ENCODE measurements at places on chromosomes 2 and 18.

DNA sequence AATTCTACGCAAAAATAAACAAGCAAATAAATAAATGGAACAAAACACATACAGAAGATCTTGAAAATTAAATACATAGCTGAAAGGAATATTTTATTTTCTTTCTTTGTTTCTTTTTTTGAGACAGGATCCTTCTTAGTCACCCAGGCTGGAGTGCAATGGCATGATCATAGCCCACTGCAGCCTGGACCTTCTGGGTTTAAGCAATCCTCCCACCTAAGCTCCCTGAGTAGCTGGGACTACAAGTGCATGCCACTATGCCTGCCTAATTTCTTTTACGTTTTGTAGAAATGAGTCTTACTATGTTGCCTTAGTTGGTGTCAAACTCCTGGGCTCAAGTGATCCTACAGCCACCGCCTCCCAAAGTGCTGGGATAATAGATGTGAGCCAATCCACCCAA is 44.6 kb upstream of the ACTR3 start:
- DNase-seq = no peak

DNA sequence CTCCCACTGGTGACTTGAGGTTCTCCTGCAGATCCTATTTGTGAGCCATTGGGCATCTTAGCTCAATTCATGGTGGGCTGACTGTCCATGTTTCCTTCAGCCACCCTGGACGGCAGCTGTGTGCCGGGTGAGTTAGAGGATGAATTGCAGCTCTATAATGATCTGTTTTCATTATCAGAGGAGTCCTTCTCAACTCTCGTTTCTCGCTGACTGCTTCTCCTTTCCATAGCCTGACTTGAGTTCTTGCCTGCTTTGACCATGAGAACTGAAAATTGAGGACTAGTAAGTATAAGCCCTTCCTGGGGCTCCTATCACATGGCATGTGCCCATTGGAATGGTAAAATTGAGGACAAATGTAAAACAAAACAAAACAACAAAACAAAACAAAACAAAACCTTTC is 121.8 kb downstream of the CDC42EP3 start:
- DNase-seq = no peak

DNA sequence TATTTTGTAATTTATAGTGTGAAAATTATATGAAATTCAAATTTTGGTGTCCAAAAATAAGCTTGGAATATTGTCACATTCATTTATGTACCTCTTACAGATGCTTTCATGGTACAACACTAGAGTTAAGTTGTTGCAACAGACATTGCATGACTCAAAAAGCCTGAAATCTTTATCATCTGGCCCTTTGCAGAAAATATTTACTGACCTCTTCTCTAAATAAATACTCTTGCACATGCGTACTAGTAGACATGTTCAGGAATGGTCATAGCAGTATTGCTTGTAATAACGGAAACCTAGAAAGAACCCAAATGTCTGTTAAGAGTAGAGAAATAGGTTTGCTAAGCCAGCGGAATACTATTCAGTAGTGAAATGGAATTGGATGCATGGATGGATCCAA is 60.4 kb downstream of the GALNT1 start:
- no peak for DNase-seq

DNA sequence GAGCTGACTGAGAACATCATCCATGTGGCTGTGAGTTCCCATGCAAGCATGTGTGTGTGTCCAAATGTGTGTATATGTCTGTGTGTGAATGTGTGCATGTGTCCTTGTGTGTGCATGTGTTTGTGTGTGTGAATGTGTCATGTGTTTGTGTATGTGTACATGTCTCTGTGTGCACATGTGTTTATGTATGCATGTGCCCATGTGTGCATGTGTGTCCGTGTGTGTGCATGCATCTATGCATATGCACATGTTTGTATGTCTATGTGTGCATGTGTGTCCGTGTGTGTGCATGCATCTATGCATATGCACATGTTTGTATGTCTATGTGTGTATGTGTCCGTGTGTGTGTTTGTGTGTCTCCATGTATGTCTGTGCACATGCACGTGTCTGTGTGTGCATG is 99.7 kb downstream of the LBH start:
- DNase-seq = no peak

DNA sequence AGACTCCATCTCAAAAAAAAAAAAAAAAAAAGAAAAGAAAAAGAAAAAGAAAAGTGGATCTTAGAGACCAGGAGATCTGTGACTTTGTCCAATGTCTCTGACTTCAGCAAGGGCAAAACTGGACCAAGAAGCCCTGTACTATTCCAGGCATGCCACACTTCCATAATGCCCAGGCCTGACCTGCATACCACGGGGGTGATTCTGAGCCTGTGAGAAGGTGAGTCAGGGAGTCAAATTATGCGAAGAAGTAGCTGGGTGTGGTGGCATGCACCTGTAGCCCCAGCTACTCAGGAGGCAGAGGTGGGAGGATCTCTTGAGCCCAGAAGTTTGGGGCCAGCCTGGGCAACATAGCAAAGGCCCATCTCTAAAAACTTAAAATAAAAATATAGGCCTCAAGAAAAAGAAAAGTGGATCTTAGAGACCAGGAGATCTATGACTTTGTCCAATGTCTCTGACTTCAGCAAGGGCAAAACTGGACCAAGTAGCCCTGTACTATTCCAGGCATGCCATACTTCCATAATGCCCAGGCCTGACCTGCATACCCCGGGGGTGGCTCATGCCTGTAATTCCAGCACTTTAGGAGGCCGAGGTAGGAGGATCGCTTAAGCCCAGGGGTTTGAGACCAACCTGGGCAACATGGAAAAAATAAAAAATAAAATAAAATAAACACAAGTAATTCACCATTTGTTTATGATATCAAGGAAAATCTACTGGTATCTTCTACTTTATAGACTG is 12.2 kb upstream of the PUM2 start:
- DNase-seq = no peak

GRCh38 chr18:57150828-57151227 is 3.9 kb downstream of the BOD1L2 start:
- DNase-seq = peak; percentile 64

GRCh38 chr2:179268277-179268925 is 3.8 kb upstream of the SESTD1 start:
- no peak for DNase-seq

GRCh38 chr2:53802617-53803151 is 15.8 kb downstream of the ERLEC1 start:
- no peak for DNase-seq

- DNase-seq = no peak
Observed at GRCh38 chr18:6610466-6610865, 119.0 kb upstream of the ARHGAP28 start.

DNA sequence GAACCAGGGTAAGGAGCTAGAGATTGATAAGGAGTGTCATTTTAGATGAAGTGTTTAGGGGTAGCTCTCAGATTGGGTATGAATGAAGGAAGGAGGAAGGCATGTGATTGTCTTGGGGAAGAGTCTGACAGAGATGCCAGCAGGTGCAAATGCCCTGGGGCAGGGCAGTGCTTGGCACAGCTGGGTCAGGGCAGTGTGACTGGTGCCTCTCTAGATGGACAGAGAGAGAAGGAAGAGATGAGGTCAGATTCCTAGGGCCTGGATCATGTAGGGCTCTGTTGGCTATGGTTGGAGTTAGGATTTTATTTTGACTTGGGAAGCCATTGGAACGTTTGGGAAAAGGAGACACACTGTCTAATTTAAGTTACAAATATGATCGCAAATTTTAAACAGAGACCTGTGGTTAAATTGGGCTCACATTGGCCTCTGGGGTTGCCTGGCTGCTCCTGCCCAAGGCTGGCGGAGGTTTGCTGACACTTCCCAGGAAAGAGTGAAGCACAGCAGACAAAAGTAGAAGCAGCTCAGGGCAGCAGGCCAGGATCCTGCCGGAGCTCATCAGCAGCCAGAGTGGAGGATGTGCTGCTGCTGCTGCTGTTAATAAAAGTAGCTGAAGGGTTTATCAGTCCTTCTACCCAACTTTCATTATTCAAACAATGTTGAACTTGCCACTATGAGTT is 32.7 kb upstream of the FHL2 start:
- no peak for DNase-seq

DNA sequence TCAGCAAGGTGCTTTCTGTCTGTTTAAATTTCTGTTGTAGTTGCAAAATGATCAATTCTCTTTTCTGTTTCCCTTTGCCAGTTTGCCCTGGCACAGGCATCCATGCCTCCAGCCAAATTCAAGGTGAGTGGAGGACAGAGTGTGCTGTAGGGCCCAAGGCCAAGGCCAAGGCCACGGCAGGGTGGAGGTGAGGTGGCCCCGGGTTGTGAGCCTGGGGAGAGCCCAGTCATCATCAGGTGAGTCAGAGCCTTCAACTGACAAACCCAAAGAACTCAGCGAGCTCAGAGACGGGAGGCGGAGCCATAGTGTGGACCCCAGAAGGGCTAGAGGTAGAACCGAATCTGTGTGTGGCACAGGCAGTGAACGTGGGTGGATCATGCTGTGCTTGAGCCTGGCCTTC is 55.7 kb downstream of the BCL2L11 start:
- DNase-seq = no peak

DNA sequence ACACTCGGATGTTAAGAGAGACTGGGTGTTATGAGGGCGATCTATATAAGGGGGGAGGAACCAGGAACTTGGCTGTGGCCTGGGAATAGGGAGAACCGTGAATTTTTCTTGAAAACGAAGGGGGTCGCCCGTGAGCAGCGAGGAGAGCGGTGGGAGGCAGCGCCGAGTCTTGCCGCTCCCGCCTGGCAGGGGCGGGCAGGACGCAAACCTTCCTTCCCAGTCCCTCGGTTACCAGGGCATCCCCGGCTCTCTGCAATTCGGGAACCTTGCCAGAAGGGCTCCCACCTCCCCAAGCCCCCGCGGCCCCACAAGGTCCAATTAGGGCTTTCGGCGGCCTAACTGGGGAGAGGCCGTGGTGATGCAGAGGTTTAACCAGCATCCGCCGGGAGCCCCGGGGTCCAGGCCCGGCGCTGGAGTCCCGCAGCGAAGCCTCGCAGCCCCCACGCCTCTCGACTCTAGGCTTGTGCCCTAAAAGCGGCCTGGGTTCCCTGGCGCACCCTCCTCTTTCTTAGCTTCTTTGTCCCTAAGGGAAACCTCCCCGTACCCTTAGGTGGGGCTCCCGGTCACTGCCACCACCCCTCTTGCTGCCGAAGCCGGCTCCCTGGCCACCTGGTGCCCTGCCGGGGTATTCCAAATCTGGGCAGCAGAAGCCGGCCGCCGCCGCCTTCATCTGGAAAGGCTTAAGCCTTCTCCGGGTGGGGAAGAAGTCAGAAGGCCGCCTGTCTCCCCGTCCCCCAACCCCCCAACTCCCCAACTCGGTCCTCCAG is 680 bp upstream of the FHOD3 start:
- peak; percentile 77 for DNase-seq

GRCh38 chr2:68245672-68246071 is 6.7 kb downstream of the PPP3R1 start:
- DNase-seq = no peak

DNA sequence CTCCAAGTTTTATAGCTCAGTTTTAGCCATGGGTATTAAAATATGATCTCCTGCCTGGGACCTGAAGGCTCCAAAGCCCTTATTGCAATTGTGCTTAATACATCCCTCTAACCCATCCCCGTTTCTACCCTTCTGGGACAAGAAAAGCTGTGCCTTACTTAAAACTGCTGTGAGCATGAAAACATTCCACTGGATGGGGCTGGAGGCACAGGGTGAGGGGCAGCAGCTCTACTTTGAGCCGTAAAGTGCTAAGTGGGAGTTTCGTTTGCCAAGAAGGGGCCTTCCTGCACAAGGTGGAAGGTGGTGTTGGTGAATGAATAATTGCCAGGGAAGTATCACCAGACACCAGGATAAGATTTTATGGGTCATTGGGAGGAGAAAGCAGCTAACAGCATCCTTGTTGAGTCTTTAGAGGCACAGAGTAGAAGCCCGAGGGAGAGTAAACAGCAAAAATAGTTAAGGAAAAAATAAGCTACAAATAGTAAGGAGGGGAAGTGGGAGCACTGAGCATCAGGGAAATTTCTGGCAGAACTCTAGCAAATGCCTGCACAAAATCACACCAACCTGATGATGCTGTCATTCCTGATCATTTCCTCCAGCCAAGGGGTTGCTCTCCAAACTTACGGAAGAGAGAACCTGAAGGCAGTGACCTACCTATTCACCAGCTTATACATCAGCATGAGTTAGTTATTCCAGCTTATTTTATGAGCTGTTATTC is 218.4 kb downstream of the MREG start:
- no peak for DNase-seq

DNA sequence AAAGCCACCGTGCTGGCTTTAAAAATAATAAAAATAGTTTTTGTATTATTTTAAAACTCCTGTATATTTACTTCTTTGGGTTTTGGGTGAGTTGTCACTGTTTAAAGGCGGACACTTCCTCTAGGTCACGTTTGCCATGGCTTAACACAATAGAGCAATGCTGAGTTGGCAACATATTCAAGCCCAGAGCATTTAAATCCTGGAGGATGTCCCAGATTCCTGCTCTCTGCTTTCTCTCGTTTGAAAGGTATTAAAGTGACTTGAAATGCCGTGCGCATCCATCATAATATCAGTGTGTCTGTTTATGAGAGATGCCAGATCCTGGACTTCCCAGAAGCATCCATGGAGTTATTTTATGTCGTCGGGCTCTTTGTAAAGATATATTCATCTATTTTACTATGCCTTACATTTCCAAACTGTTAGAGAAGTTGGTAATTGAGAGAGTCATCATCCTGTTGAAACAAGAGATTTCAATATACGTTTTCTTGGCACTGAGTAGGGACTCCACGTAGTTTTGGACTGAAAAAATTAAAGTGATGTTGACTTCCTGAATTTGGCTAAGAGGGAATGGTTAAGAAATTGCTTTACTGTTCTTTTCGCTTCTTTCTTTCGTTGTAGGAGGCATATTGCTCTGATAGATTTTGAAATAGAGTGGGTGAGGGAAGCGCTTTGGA is 150.6 kb downstream of the ZNF236 start:
- DNase-seq = no peak

- no peak for DNase-seq
Observed at GRCh38 chr2:17083902-17084301, 418.3 kb upstream of the CYRIA start.

GRCh38 chr2:155250800-155251199 is 552.3 kb downstream of the KCNJ3 start:
- peak; percentile 21 for DNase-seq

GRCh38 chr2:186675380-186675779 is 18.5 kb upstream of the FAM171B start:
- no peak for DNase-seq

- DNase-seq = no peak
Observed at GRCh38 chr18:10114717-10115463, 201.1 kb downstream of the VAPA start.

DNA sequence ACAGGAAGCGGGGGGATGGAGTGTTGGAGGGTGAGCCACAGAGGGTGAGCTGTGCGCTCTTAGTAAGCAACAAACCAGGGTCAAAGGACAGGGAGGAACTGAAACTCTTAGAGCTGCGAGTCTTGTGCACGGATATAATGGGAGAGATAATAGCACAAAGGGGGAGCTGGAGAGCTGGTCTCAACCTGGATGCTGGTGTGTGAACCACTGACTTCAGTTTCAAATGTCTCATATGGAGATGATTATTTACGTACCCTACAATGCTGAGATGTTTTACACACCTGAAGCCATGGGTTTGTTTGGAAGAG is 35.9 kb downstream of the PTGR3 start:
- DNase-seq = no peak

GRCh38 chr2:71634567-71634966 is 181.2 kb downstream of the DYSF start:
- DNase-seq = no peak
